Karpas-422 (cell line): ENCODE measurements at places on chromosomes 3 and 15.

- DNase-seq, result no peak
Measured at GRCh38 chr15:90142216-90143165, 40.2 kb upstream of the IDH2 start.

DNA sequence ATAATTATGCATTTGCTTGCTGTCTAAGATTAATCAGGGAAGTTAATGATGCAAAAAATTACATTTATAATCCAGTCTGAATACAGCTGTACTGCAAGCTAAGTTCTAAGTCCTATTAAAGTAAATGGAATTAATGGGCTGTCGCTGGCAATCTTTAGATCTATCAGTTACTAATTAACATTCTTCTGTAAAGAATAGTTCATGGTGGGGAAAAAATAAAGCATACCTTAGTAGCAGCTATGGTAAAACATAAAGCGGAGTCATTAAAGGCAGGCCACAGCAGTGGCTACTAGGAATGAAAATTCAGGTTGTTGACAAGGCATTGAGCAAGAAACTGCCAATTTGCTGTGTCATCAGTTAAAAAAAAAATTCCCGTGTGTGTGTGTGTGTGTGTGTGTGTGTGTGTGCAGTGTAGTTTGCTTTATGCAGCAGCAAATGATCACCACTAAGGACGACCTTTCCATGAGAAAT is 129.8 kb downstream of the ZNF385D start:
- DNase-seq, result no peak

- peak; percentile 93 for DNase-seq
Measured at GRCh38 chr15:90046911-90047392, 45.8 kb downstream of the ZNF710 start.

DNA sequence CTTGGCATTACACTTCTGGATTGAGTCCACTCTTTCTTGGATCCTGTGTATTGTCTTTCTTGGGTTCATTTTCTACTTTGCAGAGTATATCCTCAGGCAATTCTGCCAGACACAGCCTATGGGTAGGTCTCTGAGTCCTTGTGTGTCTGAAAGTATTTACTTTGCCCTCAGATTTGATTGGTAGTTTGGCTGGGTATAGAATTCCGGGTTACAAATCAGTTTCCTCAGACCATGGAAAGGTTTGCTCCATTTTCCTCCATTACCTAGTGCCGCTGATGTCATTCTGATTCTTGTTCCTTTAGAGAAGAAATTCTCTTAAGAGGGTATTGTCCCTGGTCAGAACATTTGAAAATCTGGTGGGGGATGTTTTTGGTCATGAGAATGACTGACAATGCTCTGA is 133.2 kb downstream of the NUP210 start:
- DNase-seq, result no peak

- no peak for DNase-seq
Measured at GRCh38 chr3:20147361-20147760, 38.6 kb downstream of the SGO1 start.

- no peak for DNase-seq
Measured at GRCh38 chr3:99663977-99664376, 25.6 kb downstream of the COL8A1 start.

GRCh38 chr15:88454236-88454635 is 13.0 kb downstream of the MRPL46 start:
- no peak for DNase-seq

DNA sequence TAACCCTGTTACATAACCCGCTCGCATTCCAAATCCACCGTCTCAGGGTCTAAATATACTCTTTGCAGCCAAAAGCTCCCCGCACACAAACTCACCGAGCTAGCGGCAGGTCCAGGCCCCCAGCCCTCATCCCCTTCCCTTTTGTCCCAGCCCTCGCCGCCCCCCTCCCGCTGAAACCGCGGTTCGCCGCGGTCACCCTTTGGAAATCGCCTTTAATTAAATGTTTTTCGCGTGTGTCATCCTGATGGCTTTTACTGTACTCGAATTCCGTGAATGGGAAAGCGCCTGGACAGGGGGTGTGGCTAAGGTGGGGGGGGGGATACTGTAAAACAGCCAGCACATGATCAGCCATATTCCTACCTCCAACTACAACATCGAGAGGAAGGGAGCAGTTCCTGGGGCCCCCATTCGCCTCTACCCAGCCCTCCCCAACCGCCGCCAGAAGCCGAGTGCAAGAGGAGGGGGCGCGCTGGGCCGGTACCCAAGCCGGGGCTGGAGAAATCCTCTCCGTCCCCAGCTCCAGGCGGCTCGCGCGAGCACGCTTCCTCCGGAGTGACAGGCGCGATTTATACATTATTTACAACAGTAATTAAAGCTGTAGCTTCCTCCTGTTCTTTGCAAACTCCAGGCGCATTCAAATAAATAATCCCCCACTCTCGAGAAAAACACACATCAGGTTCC is 1.7 kb downstream of the RORA start:
- no peak for DNase-seq

GRCh38 chr3:170605490-170605889 is 19.6 kb upstream of the SLC7A14 start:
- no peak for DNase-seq

DNA sequence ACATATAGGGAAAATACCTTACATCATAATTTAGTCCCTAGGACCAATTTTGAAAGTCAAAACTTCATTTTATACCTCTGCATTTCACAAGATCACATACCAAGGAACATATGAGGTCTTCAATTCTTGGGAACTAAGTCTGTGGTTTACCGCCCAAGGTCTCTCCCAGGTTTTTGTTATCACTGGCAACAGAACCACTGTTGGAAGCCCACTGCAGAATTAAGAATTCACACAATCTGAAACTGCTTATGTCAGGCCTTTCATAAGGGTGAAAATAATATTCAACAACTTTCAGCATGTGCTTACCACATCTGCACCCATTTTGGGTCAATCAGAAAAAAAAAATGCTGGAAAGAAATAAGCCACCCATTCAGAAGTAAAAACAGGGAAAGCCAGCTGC is 107.2 kb upstream of the MME start:
- no peak for DNase-seq

GRCh38 chr15:90646662-90647305 is 70.4 kb upstream of the BLM start:
- DNase-seq, result no peak

DNA sequence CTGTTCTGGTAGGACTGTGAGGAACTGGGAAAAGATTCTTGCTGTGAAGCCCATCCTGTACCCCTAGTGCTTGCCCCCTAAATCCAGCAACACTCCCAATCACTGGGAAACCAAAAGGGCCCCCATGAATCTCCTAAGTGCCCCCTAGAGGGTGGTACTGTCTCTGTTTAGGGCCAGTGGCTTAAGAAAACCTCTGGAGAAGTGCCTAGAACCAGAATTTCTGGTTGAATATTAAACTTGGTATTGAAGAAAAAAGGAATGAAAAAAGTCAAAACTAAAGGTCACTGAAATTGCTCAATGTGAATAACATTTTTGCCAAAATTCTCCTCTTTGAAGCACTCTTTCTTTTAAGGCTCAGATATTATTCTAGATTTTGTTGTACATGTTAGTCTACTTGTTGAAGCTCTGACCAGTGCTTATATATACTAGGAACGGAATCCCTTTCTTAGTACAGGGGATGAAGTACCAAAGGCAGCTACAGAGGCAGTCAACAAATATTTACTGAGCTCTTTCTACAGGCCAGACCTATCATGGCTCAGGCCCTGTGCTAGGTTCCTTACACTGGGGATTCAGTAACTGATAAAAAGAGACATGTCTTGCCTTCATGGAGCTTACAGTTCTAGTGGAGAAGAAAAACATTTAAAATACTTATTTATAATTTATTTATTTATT is 138.8 kb downstream of the MYLK start:
- peak; percentile 46 for DNase-seq

- DNase-seq, result peak; percentile 81
Measured at GRCh38 chr3:129305592-129306091, 27.0 kb downstream of the HMCES start.

GRCh38 chr3:195895078-195895860 is 13.1 kb downstream of the TNK2 start:
- DNase-seq, result peak; percentile 91

DNA sequence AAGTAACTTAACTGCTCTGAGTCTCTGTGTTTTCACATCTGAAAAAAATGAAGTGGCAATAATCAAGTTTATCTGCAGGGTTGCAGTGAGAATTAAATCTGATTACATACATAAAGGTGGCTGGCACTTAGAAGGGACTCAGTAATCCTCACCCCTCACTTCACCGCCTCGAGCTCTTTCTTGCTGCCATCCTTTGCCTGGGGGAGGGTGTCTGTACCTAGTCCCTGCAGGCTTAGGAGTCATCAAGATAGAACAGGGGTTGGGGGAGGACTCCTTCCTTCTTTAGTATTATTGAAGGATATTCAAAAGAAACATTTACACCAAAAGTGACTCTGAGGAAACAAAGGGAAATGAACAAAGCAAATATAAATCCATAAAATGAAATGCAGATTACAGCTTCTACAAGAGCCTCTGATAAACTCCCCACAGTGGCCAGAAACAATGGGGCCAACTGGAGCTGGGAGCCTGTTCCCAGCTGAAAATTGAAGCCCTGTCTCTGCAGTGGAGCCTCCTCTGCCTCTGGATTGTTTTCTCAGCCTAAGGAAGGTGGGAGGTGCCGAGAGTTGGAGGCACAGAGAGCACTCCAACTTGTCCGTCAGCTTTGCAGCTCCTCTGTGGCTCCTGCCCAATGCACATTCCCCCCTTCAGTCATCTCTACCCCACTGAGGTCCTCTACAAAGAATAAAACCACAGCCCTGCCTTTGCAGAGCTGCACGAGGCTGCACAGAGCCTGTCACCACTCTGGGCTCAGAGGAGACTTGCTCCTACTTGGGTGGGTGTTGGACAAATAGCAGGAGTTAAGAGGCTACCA is 41.8 kb downstream of the CRYGS start:
- DNase-seq, result no peak

DNA sequence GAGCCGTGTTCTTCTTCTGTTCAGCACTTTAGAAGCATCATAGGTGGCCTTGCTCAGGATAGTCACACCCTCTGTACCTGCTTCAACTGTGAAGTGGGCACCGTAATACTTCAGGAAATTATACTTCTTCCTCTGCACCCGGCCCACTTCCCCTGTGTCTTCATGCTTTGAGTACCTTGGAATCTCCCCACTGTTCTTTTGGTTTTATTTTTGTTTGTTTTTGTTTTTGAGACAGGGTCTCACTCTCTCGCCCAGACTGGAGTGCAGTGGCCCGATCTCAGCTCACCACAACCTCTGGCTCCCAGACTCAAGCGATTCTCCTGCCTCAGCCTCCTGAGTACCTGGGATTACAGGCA is 1.7 kb downstream of the P2RY14 start:
- no peak for DNase-seq

DNA sequence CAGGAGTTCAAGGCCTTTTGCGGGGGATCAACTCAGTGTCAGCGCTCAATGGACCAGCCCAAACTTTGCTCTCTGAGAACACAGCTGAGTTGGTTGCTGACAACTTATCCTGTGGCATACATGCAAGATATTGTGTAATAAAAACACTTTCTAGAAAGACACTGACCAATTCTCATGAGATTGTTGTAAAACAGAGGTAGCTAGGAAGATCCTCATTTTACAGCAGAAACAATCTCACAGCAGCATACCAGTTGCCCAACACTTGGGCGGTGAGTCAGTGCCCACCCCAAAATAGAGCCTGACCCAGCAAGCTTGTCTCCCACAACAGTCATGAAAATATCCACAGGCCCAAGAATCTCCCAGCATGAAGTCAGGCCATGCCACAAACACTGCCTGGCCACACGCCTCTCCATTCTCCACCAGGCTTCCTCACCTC is 18.2 kb downstream of the KLHL6 start:
- DNase-seq, result no peak

GRCh38 chr3:28286595-28286994 is 45.2 kb downstream of the CMC1 start:
- DNase-seq, result peak; percentile 80

DNA sequence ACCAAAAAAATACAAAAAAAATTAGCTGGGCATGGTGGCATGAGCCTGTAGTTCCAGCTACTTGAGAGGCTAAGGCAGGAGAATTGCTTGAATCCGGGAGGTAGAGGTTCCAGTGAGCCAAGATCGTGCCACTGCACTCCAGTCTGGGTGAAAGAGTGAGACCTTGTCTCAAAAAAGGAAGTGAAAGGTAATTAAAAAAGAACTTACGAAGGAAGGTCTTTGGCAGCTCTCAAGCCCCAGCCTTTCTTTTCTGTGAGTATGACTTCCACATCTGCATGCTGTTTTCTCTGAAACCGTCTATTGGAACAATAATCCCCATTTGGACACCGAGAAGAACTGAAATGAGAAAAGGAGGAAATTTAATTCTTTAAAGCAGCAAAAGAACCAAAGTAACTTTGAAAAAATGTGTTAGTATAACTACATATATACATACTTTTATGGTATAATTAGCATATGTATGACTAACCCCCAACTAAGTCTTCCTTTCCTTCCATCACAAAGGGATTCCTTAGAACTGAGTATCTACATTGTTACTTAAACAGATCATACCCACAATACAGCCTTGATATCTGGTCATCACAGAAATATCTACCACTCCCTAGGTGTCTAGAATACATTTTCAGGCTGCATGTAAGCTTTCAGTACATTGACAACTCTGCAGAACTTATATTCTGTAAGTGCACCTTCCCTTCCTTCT is 50.1 kb downstream of the SETD2 start:
- DNase-seq, result peak; percentile 64

DNA sequence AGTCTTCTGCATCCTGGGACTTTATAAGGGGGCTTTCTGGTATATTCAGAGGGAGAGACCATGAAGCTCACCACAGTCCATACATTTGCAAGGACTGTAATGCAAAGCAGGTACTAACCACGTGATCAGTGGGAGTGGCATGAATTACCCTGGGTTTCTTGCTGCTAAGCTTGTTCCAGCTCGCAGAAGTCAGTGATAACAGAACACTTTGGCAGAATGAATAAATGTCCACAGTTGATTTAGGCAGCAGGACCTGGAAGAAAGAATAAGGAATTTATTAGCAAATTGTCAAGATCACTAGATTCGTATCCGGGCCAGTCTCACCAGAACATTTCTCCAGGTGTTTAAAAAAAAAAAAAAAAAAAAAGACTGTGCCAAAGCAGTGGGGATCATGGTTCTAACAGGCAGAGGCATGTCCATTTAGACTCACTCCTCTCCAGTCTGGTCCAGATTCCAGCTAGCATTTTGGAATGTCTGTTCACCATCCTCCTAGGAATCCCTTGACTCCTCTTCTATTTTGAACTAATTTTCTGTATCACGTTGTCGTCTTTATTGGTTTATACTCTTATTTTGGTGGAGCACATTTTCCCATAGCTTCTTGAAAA is 24.5 kb downstream of the HHLA2 start:
- no peak for DNase-seq

- peak; percentile 81 for DNase-seq
Measured at GRCh38 chr3:49415931-49416601, 3.8 kb downstream of the TCTA start.
